Cardiac septum (tissue), 1 donor: ENCODE measurements at places on chromosomes 4 and X.
A peak's percentile ranks its signal among the peaks of the same experiment; 100 is the strongest.

DNA sequence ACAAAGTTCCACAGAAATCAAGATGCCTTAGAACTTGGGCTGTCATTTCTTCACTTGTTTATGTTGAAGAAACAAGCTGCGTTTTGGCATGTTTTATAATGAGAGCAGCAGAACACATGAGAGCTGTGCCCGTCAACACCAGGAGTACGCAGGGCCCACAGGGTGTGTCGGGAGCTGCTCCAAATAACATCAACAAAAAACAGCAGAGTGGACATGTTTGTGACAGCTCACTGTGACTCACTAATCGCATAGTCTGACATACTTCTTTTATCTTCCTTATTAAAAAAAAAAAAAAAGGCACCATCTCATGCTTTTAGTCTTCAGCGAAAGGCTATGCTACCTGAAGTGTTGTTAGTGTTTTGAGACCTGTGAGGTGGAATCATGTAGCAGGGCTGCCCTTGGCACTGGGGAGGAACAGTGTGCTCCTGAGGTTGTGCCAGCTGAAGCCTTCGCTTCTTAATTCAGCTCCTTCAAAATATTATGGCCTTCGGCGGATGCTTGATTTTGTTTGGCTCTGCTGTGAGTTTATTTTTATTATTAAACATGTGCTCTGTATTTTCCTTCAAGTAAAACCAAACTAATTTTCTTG lies 32.8 kb downstream of the FHDC1 start:
- no peak for DNase-seq

- DNase-seq, result no peak
These were observed 3.5 kb downstream of the SERPINA7 start for GRCh38 chrX:106035064-106035463.

DNA sequence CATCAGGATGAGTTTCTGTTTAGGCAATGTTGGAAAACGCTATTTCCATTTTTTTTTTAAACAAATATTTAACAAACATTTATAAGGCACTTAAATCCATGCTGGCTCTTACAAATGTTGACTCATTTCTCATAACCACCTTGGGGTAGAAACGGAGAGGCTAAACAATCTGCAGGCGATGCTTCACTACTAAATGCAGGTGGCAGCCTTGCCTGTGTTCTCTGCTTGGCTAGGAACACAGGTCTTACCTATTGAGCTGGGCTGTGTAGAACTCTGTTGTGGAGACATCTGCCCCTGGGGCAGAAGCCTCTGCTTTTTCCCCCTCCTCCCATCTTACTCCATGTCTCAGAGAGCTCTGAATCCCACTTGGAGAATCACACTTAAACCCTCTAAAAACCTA lies 1.4 kb upstream of the CXCL1 start:
- DNase-seq, result no peak

DNA sequence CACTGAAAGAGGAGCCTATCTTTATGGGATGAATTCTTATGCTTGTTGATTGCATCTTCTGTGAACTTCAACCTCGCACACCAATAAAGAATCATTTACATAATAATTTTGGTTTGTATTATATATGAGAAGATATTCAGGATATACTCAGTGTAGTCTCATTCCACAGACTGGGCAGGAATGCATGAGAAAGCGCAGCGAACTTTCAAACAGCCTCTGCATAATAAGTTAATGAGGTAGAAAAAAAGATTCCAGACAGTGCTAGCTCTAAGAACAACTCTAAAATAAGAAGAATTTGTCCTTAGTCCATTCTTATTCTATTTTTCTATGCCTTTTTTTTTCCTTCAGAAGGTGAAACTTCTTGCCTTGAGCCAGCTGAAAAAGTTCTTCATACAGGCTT lies 224.3 kb upstream of the CTSO start:
- no peak for DNase-seq

- no peak for DNase-seq
These were observed 3.7 kb upstream of the RHOH start for GRCh38 chr4:40193016-40193571.

GRCh38 chr4:90486346-90486745 lies 359.2 kb downstream of the CCSER1 start:
- DNase-seq, result no peak

- DNase-seq, result no peak
These were observed 123.0 kb upstream of the PLS3 start for GRCh38 chrX:115437841-115438595.

- no peak for DNase-seq
These were observed 55.9 kb downstream of the EIF4E start for GRCh38 chr4:98873059-98873458.

DNA sequence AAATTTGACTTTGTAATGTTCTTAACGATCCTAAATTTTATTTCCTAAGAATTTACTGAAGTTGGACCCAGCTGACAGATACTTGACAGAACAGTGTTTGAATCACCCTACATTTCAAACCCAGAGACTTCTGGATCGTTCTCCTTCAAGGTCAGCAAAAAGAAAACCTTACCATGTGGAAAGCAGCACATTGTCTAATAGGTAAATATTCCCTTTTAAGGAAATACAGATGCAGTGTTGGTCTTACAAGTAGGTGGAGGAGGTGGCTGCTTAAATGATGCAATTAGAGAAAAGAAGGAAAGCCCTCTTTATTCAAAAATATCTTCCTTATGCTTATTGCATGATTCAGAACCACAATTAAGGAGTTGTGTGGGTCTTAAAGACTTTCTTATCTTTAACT lies 73.5 kb downstream of the RS1 start:
- DNase-seq, result no peak

DNA sequence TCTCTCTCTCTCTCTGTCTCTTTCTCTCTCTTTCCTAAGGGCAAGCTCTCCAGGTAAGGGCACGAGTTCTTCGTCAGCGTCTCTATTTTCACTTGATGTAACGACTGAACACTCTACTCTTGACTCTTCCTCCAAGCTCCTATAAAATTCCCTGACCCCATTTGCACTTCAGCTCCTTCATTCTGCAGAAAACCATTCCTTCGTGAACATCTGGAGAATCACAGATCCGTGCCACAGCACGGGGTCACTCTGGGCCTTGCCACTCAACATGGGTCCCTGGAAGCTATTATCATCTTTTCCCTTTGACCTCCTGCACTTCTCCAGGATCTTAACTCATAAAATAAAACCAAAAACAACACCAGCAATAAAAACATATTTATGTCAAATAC lies 112.0 kb upstream of the LNX1 start:
- DNase-seq, result no peak

- DNase-seq, result no peak
These were observed 88.4 kb downstream of the ZXDA start for GRCh38 chrX:57821703-57822387.

- DNase-seq, result no peak
These were observed 87.2 kb downstream of the AREG start for GRCh38 chr4:74531963-74532794.

GRCh38 chr4:78356251-78356786 lies 195.3 kb upstream of the ANXA3 start:
- DNase-seq, result no peak

DNA sequence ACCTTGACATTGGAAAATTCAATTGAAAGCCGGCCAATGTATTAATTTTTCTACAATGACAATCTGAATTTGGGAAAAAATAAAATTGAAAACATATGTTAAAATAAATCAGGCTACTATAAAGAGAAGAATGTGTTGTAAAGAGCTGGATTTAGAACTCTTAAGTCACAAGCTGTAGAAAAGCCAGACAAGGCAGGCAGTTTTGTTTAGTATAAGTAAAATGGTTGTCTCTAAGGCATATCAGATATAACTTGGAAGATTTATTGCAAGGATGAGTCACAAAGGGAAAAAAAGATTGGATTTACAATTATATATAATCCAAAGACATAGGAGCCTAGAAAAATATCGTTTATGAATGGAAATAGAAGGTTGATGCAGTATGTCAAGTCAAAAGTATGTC lies 549.1 kb upstream of the EPHA5 start:
- no peak for DNase-seq

- DNase-seq, result no peak
These were observed 292.5 kb downstream of the CAMK2D start for GRCh38 chr4:113469023-113469390.

GRCh38 chr4:24537025-24537424 lies 47.3 kb downstream of the DHX15 start:
- DNase-seq, result no peak

- no peak for DNase-seq
These were observed 43.4 kb downstream of the IDS start for GRCh38 chrX:149461746-149462145.

DNA sequence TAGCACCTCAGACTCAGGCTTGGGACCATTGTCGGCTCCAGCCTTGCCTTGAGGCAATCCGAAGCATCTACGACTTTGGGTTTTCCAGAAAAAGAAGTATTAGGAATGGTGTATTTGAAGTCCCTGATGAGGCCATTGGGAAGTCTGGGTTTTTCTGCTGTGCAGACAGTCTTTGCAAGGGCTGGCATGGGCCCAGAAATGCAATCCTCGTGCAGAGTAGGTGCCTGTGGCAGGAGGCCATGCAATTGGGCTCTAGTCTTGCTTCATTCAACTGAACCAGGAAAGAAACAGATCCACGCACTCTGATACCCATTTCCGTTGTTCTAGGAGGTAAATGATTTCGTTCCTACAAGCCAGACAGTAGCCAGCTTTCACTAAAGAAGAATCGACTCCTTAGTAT lies 12.4 kb downstream of the ZFP92 start:
- peak; percentile 73 for DNase-seq

DNA sequence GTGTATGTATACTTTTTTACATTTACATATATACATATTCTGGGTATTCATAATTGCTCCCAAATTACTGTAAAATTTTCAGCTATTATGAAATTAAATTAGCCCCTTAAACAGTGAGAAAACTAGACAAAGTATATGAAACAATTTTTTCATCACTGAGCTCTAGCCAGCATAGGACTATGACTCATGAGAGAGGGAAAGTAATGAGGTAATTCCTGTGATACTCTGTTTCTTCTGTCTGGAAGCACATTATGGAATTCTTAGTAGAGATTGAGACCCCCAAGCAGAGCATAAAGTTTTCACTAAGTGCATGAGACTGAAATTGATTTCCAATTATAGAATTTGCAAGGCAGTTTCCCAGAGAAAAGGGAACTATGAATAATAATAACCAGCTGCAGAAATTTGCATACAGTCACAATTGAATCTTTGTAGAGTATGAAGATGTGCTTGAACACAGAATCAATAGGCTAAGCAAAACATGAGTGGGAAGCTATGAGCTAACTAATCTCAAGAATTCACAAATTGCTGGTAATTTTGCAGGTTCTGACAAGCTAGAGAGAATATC lies 779.3 kb downstream of the ARAP2 start:
- no peak for DNase-seq

GRCh38 chr4:187569871-187570270 lies 425.7 kb upstream of the ZFP42 start:
- DNase-seq, result no peak
